ENCODE measurements at places on chromosomes 3 and 15.

DNA sequence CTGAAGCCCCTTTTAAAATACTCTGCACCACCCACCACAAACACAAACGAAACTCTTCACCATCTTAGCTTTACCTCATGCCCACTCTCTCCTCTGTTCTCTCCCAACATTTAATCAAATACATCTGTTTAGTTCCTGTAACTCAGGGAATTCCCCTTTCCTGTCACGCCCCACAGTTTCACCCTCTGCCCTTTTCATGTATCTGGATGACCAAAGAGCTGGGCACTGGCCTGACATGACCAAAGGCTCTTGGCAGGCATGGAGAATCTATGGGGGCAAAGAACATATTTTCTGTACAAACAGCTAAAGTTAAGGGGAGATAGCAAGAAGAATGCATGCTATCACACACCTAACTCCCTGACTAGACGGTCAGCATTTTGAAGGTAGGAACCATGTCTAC lies 270.0 kb downstream of the TBL1XR1 start:
- no peak for DNase-seq

- DNase-seq: no peak
These were observed 43.2 kb upstream of the UBE2E2 start for GRCh38 chr3:23159929-23160328.

GRCh38 chr3:42631620-42632019 lies 21.9 kb upstream of the ZBTB47 start:
- no peak for DNase-seq

- no peak for DNase-seq
These were observed 59.4 kb downstream of the MYO9A start for GRCh38 chr15:72058585-72058984.

- no peak for DNase-seq
These were observed 39.4 kb downstream of the DNAJB8 start for GRCh38 chr3:128427175-128427857.

DNA sequence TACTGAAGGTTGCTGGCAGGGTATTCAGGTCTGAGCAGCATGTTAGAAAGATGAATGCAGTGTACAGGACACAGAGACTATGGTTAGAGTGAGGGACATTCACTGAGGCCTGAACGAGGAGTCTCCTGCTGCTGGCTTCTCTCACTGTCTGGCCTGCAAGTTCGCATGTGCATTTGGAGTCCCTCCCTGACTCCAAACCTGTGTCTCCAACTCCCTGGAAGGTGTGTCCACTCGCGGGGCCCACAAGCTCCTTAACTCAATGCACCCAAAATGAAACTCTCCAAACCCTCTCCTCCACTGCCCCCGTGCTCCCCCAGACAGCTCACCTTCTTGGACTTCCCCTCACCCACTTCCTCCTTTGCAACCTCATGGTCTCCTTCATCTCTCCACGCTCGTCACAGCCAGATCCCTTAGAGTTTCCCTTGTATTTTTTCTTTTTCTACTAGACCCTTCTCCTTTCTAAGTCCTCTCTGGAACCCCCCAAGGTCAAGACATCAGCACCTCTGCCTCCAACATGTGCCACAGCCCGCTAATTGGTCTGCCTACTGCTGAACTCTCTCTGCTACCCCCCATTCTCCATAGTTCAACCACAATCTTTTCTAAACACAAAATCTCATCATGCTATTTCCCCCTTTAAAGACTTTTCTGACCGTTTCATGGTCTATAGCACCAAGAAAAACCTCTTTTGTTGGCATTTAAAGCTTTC lies 58.3 kb downstream of the HES1 start:
- DNase-seq: no peak

GRCh38 chr3:127321371-127321770 lies 33.5 kb upstream of the PRR20G start:
- no peak for DNase-seq

DNA sequence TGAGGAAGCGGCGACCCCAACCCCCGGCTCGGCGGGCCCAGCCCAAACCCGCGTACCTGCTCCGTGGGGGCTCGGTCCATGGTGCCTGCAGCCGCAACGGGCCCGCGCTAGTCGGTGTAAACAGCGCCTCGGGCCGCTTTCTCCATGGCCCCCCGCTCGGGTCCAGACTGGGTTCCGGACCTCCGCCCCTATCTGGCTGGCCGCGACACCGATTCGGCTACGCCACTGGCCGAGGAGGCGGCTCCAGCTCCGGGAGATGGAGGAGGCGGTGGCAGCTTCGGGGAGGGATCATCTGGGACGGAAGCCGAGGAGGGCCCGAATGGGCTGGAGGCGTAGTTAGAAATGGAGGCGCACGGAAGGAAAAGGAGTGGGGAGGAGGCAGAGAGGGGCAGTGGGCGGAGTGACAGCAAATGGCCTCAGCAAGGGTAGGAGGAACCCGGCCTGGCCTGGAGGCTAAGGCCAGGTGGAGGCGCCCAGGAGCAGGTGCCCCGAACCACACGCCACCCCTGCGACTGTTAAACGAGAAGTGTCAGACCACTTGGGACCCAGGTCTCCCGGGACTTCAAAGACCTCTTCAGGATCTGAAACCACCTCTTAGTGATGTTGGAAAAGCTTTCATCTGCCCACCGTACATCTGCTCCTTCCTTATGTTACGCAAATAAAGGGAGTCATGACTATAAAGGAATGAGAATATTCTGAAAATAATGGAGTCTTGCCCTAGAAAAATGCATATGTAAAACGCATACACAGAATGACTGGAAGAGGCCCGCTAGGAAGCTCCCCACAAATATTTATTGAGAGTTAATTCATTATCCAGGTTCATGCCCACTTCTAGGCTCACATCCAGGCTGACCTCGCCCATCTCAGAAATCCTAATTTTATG lies at the start of gene SECISBP2L:
Gene SECISBP2L, minus strand, starts transcription at position 227 of the 883 bp plus-strand sequence. Its CDS starts 147 bp downstream, at position 80.
- DNase-seq: peak; percentile 87

GRCh38 chr3:62260655-62261054 lies 112.7 kb downstream of the FEZF2 start:
- DNase-seq: no peak

Measured in activated CD4-positive, alpha-beta T cell treated with anti-CD3 and anti-CD28 coated beads, Interleukin-2, amount 50 U/mL, for 1 hour (primary cell).